ENCODE measurements at places on chromosomes 3 and 15. TPM values are rescaled to one million over a fixed set of nuclear protein-coding genes. Genes with fewer than 3 reads are reported as not detected.

Gene LMOD3
- not detected for total RNA-seq

Gene GOLGA8Q
- not detected for total RNA-seq

Gene TUSC7
- not detected for total RNA-seq

DNA sequence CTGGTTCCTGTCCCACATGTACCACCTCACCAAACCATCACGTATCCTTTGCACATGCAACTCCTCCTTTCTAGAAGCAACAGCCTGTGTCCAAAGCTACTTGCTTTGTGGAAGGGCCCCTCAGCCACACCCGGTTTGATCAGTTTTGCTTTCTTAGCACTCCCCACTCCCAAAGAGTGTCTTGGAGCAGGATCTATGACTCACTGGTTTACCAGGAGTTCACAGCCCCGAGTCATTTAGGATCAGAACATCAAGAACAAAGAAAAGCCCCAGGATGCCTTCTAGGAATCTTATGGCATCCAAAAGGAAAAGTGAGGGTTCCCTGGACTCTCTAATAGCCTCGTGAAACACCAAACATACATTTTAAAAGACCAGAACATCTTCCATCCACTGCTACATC is 50.7 kb upstream of the IGF1R start:
- peak; percentile 40 for DNase-seq

Gene REC114
- not detected for total RNA-seq

- DNase-seq: no peak
Measured at GRCh38 chr3:32420126-32421038, 28.7 kb downstream of the CMTM7 start.

DNA sequence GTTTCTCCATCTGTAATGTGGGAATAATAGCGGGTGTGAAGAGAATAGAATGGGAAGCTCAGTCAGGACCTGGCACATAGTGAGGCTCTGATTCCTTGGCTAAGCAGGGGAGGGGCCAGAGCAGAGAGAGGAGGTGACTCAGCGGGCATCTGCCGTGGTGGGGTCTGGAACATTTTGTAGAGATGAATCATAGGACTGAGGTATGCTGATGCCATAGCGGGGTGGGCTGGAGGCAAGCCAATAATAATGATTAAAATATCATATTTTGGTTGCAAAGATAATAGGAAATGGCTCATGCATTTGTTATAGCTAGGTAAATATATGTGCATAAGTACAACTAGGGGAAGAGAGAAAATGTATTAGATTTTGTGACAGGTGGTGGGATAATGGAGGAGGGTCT is 11.2 kb downstream of the TGM4 start:
- peak; percentile 90 for DNase-seq

DNA sequence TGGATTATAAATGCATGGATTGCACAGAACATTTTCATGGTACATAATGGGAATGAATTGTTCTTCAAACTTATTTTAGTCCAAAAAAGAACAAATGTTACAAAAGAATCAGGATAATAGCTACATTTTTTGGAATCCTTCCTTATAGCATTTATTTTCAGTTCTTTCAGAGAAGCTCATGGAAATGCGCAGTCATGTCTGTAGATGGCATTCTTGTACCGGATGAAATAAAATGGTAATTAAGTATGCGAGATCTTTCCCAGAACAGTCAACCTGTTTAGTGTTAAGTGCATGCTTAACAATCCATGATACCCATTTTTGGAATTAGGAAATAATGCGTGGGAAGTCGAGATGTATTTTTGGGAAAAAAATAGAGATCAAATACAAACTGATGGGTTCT is 38.2 kb upstream of the GOLGA8B start:
- no peak for DNase-seq

Gene PATL2
- not detected for total RNA-seq

GRCh38 chr3:156674911-156675829 is 780 bp downstream of the TIPARP start:
- DNase-seq: peak; percentile 75

GRCh38 chr3:7630925-7631324 is 770.0 kb downstream of the GRM7 start:
- DNase-seq: peak; percentile 2

DNA sequence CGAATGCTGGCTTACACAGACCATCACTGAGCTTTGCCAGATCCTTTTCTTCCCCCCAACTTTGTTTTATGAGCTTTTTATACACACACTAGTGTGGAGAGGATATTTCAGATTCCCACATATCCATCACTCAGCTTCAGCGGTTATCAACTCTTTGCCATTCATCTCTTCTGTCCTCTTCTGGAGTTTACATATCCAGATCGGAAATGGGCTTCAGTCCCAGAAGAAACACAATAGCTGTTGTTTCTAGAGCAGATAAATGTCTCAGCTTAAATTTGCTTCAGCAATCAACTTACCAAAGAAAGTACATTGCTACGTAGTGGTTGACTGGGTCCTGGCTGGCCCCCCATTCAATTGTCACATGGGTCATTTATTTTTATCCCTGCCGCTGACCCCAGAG is 185.9 kb upstream of the BHLHE40 start:
- no peak for DNase-seq

- DNase-seq: peak; percentile 85
Measured at GRCh38 chr15:68885070-68885469, 45.3 kb upstream of the SPESP1 start.

DNA sequence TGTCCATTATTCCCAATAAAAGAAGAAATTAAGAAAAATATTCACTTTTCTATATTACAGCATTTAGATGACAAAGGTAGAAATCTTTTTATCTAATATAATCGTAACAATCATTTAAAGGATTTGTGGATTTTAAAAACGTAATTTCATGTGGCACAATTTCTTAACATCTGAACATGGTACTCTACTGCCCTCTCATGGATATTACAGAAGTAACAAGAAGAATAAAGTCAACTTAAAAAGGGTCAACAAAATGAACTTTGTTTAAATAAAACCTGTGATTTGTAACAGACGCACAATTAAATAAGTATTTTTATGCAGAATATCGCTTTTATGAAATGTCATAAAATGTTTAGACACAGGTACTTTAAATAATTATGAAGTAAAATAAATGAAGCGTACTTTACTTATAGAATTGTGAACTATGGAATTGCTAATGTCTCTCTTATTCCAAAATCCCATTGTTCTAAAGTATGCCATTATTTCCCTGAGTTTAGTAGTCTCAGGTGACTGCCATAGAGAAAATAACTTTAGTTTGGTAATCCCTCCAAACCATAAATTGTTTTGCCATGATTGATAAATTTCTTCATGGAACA is 366.8 kb upstream of the ZNF385D start:
- no peak for DNase-seq

GRCh38 chr3:184067573-184068055 is 14.8 kb downstream of the HTR3C start:
- DNase-seq: no peak

Gene GASK1A
- 0.15 TPM for total RNA-seq

DNA sequence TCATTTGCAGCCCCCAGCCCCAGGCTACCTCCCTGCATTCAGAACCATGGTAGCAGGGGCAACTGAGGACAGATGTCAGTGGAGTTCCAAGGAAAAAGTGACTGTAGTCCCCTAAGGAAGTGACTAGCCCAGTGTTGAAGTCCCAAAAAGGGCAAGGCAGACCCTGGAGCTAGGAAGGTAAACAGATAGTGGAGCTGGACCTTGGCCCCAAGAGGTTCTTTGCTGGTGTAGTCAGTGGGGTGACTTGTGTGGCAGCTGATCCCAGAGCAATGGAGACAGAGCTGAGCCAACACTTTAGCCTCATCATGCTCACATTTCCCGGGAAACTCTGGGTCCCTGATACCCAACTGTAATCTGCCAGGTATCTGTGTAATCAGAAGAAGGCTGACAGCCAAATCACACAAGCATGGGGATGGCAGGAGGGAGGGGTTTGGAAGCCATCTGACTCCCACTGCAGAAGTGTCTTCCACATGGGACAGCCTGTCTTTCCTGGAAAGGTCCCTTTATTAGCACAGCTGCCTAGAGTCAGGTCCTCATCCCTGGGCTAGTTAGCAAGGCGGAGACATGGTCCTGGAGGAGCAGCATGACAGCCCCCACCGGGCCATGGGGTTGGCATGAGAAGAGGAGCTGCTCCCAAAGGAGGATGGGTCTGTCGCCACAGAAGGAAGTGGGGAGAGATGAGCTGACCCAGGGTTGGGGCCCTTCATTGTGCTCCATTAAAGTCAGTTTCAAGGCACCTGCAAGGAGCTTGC is 39.8 kb downstream of the PXYLP1 start:
- DNase-seq: no peak

DNA sequence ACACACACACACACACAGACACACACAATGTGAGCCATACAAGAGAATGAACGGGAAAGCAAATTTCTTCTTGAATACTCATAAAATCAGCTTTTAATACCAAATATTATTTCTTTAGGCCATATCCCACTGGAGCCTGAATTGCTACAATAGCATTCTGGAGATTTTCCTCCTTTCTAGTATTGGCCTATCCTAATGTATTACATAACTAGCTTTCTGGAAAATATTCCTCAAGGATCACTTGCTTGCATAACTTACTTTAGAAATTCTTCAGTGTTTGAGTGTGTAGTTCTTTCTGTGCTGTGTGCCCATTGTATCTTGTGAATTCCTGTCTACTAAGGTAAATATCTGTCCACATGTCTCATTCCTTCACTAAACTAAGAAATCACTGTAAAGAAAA is 351.0 kb upstream of the MCTP2 start:
- DNase-seq: no peak

DNA sequence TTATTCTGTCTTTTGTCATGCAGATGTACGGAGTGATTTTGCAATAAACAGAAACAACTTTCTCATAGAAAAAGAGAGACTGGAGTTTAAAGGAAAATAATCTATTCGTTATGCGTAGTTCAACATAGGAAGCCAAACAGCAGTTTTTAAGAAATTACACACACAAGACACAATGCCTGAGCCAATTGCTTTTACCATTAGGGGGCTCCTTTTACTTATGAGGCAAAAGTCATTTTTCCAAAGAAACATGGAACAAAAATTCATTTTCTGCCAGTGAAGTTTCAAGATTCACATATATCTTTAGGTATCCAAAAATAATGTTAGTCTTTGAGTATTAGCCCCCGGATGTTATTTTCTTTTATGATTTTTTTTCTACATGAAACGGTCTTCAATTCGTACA is 10.7 kb downstream of the CNTN6 start:
- no peak for DNase-seq

Gene CELSR3
- total RNA-seq: 0.16 TPM

- DNase-seq: peak; percentile 96
Measured at GRCh38 chr3:11136830-11137626, 17.3 kb upstream of the HRH1 start.

DNA sequence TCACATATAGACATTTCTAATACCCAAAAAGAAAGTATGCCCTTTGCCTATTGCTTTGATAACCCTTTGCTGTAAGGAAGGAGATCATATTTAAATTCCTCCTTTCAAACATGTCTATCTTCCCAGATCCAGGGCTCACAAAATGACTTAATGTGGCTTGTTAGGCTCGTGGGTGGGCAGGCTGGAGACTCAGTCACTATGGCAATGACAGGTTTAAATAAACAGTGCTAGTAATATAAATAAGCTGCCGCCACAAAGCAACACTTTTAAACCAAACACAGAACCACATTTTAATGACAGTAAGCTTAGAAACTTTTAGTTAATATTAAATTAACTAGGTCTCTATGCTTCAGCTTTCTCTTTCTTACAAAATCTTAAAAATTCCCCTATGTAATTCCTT is 616.0 kb upstream of the NAALADL2 start:
- DNase-seq: peak; percentile 34

Gene C3orf49
- total RNA-seq: not detected

GRCh38 chr3:102068736-102069135 is 219.4 kb downstream of the NFKBIZ start:
- DNase-seq: no peak

Gene CLDN16
- total RNA-seq: not detected

GRCh38 chr3:14768182-14768790 is 50.5 kb upstream of the FGD5 start:
- no peak for DNase-seq

Gene ITIH4
- not detected for total RNA-seq

- no peak for DNase-seq
Measured at GRCh38 chr3:14397531-14397930, 4.9 kb upstream of the SLC6A6 start.

All from MG63 (cell line).